ENCODE measurements at places on chromosomes 11 and 22.

GRCh38 chr11:78834886-78835285, 260.2 kb upstream of the NARS2 start:
- DNase-seq = no peak

- DNase-seq = no peak
Measured at GRCh38 chr11:114483929-114484328, 44.7 kb downstream of the REXO2 start.

DNA sequence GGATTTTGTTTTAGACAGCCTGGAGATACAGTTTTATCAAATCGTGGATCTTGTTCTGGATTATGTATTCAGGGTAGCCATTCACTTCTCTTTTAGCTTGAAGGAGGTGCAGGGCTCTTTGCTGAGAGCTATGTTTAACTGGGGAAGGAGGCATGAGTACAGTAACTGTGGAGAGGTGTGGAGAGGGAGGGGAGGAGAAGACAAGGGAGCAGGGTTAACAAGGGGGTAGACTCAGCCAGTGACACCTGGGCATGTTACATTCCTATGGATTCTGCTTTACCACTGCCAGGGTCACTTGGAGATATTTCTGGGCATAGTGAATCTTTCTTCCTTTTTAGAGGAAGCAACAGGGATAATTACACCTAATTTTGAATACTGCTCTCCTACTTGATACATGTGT, 536.0 kb downstream of the TMEM135 start:
- no peak for DNase-seq

DNA sequence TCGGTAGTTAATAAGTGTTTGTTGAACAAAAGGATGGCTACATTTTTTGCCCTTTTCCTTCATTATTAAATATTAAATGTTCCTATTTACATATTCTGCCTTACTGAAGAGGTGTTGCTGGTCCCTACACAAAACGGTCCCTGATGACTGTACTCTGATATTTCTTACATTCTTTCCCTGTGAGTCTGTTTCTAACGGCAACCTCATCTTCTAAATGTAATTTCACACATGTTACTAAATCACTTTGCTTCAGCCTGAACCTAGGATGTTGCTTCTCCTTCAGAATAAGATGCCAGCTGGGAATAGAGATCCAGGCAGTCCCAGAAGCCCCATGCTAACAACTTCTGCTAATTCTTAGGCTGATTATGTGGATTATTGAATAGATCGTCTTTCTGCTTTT, 50.3 kb downstream of the SPON1 start:
- DNase-seq = no peak

DNA sequence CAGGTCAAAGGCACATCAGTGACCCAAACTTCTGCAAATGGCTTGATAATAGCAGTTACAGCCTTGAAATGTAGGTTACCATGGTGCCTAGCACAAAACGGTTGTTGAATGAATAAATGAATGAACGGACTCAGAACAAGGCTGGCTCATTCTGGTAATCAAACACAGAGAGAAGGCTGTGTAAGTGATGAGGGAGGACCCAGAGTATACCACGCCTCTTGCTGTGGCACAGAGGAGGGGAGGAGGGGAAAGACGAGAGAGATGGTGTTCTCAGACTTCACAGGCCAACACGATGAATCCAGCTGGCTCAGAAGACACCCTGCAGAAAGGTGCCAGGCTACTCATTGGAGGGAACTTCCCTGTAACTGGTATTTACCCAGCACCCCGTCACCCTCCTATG, 38.3 kb downstream of the PC start:
- no peak for DNase-seq

- DNase-seq = no peak
Measured at GRCh38 chr11:31921081-31921480, 110.0 kb upstream of the PAX6 start.

GRCh38 chr11:36155770-36156160, 133.5 kb downstream of the COMMD9 start:
- peak; percentile 79 for DNase-seq

GRCh38 chr11:77431813-77432212, 42.1 kb downstream of the PAK1 start:
- DNase-seq = no peak

GRCh38 chr22:33741025-33741424, 179.3 kb downstream of the LARGE1 start:
- DNase-seq = no peak

DNA sequence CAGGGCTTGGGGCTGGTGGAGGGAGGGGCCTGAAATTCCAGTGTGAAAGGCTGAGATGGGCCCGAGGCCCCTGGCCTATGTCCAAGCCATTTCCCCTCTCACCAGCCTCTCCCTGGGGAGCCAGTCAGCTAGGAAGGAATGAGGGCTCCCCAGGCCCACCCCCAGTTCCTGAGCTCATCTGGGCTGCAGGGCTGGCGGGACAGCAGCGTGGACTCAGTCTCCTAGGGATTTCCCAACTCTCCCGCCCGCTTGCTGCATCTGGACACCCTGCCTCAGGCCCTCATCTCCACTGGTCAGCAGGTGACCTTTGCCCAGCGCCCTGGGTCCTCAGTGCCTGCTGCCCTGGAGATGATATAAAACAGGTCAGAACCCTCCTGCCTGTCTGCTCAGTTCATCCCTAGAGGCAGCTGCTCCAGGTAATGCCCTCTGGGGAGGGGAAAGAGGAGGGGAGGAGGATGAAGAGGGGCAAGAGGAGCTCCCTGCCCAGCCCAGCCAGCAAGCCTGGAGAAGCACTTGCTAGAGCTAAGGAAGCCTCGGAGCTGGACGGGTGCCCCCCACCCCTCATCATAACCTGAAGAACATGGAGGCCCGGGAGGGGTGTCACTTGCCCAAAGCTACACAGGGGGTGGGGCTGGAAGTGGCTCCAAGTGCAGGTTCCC, at the start of gene APOC3:
TSS of gene APOC3 (plus strand) at position 383 of the 659 bp plus-strand sequence. CDS start 676 bp downstream, outside the sequence.
- DNase-seq = no peak

DNA sequence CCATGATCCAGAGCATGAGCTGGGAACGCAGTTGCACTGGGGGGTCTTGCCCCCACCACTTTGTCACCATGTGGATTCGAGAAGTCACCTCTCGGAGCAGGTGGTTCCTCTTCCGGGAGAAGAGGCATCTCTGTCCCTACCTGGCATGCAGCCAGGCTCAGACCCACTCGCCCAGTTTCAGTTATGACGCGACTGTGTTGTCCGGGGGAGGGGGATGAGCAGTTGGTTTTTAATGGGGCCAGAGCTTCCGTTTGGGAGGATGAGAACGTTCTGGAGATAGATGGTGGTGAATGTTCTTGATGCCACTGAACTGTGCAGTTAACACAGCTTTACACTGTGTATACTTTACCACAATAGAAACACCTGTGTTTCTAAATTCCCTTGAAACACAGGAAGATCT, 41.5 kb downstream of the DHCR7 start:
- no peak for DNase-seq

DNA sequence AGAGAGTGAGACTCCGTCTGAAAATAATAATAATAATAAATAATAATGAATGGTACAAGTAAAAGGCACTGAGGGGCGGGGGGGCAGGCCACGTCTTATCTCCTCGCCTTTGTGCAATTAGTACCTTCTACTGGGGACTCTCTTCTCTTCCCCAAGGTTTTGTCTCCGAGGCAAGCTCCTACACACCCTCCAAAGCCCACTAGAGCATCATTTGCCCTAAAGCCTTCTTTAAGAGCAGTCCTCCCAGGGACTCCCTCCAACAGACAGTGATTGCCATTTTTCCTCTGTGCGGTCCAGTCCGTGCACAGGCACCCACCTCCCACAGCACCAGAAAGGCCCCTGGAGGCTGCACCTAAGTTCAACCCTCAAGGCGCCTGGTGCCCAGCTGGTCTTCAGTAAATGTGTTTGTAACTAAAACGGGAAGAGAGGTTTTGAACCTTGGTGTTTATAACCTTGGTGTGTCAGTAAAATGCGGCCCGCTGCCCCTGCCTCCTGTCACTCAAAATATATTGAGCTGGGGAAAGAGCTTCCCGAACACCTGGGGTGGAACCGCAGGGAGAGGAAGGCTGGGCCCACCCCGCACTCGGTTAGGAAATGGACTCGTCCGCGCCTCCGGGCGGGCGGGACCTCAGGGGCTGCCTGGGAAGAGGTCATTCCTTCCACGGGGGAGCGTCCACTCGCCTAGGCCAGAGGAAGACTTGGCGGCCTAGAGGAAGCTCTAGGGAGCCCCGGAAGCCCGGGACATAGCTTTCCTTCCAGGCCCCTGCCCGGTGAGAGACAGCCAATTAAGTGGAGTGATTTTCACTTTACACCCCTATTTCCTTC, 4.7 kb upstream of the KDELR3 start:
- no peak for DNase-seq

DNA sequence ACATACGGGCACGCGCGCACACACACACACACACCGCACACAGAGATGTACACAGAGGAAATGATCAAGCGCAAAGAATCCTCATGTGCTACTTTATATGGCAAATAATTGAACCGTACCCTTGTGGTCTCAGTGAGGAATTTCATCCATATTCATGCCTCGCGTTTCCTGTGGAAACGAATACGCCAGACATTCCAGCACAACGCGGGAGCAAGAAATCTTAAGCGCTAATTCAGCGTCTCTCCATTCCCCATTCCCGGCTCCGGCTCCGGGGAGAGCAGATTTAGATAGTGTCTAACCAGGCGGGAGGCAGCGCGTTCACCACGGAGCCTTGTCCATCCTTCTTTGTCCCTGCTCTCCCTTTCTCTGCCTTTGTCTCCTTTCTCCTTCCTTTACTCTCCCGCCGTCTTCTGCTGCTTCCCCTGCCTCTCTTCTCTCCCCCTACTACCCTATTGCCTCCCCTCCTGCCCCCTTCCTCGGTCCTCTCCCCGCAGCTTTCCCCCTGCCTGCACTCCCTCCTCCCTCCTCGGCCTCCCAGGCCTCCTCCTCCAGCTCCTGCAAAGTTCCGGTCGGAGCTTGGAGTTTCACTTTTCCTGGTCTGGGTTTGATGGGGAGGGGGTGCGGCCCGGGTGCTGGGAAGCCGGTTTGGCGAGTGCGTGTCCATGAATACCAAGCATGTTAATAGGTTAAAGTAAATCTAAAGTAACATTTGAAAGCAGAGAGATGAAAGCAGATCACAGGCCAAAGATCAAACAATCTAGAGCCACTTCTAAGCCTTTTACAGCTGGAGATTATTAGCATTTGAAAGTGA, 579.3 kb downstream of the BUD13 start:
- peak; percentile 41 for DNase-seq

DNA sequence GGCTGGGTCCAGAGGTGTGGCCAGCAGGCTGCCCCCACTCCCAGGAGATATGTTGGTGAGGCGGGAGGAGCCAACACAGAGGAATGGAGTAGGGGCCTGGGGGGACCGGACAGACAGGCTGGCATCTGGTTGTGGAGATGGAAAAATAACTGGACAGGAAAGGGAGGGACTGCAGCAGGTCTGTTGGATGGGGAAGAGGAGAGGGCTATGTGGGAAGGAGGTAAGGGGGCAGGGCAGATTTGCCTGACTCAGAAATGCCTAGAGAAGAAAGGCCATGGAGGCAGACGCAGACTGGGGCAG, 160.4 kb downstream of the TRIM29 start:
- no peak for DNase-seq

GRCh38 chr11:133153031-133153430, 379.3 kb downstream of the OPCML start:
- DNase-seq = no peak

DNA sequence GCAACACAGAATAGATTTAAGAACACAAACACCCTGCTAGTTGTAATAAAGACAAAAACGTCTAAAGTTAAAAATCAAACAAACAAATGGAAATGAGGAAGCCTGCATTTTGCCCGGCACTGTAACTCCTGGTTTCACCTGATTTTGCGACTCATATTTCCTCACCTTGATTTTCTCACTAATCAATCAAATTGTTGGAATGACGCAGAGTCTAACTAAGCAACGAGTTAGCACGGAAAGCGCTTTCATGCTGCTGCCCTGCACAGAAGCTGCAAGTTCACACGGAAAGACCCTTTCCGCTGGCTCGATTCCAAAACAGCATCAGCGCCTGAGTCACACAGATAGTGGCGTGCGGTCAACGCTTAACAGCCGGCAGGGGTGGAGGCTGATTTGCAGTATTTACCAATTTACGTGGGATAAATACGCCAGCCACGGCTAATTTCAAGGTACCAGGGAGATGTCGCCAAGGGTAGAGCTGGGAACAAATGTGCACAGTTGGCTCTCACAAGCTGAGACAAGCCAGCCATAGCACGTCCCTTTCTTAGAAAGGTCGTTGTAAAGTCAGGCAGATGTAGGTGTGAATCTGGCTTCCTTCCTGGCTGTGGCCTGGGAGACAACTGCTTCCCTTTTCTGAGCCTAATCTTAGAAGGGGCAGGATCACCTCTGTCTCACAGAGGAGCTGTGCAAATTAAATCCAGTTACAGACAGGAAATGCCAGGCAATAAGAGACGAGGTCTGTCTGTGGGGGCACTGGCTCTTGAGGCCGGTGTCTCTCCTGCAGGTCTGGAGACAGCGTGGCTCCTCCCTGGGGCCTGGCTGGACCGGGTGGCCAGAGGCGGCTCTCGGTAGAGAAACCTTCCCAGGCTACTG, 76.9 kb upstream of the TTLL12 start:
- peak; percentile 51 for DNase-seq

- DNase-seq = peak; percentile 62
Measured at GRCh38 chr11:121652971-121653370, 200.2 kb upstream of the SORL1-AS1 start.

DNA sequence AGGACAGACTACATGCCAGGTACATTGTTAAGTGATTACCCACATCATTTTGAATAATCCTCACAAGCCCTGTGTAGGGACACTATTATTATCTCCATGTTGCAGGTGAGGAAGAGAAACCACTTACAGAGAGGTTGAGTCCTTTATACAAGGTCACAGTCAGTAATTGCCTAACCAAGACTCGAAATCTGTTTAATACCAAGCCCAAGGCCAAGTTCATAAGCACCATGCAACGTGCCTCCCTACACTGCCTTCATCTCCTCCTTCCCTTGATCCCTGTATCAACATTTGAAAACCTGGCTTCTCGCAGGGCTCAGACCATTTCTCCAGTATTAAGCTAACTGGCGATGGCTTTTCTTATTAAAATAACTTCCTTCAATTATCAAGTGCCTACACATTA, 41.7 kb upstream of the SEZ6L start:
- DNase-seq = peak; percentile 21

DNA sequence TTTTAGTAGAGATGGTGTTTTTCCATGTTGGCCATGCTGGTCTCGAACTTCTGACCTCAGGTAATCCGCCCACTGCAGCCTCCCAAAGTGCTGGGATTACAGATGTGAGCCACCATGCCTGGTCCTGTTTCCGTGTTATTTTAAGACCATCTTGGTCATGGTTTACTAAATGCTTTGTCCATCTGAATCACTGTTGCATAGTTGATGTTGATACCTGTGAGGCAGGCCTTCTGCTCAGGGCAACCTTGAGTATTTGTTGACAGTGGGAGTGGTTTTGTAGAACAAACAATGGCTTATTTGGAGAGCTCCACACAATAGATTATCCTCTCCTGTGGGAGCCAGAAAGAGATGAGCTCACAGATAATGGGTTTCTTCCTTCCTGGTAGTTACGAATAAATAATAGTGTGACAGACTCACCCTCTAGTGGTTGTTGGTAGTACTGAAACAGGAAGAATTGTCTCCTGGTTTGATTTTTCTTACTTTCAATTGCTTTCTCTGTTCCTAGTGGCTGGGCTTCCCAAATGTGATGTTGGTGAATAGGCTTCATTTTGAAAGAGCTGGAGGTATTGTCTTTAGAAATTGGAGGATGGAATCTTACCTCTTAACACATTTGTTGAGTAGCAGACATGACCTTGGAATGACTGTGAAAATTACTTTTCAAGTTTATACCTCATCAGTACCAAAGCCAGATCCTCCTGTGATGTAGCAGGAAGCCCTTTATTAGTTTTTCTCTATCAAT, 39.0 kb downstream of the CTNND1 start:
- peak; percentile 87 for DNase-seq

- DNase-seq = no peak
Measured at GRCh38 chr22:20569059-20570058, 61.9 kb downstream of the MED15 start.

- DNase-seq = no peak
Measured at GRCh38 chr22:45526281-45526680, 23.6 kb downstream of the FBLN1 start.
